ENCODE measurements at places on chromosomes 12 and 14.

DNA sequence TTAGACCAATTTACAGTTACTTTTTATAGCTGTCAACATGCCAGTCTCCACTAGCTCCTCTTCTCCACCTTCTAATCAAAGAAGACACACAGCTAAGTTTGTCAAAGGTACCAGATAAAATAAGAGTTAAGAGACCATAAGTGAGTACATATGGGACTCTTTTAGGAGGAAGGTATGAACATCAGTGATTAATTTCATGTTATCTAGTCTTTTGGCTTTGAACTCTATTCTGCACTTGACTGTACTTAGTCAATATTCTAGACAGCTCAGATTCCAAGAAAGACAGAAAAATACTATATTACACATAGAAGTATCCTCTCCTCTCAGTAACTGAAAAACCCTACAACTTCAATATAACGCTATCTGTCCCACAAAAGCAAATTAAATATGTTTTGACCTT, 28.1 kb downstream of the CAPRIN2 start:
- DNase-seq: no peak

DNA sequence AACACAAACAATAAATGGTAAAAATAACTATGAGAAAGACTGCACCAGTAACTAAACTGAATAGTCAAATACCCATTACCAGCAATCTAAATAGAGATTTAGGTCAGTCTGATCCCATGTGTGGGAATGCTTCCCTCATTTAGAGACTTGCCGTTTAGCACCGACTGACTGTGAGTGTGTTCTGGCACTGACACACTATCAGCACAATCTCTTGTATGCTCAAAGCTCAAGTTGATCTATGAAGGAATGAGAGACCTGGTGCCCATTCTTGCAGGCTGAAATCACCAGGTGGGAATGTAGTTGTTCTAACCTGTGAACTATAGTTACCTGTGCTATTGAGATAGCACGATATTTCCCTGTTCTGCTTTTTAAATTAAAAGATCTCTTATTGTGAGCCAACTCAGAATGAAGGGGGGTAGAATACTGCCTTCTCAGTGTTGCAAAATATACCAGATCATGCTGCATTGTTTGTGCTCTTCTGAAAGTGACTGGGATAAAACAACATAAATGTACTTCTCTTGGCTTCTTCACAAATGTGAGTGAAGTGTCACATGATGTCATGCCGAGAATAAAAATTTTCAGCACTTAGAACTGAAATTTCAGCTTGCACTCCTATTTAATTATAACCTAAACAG, 99.6 kb downstream of the LIN7A start:
- no peak for DNase-seq

DNA sequence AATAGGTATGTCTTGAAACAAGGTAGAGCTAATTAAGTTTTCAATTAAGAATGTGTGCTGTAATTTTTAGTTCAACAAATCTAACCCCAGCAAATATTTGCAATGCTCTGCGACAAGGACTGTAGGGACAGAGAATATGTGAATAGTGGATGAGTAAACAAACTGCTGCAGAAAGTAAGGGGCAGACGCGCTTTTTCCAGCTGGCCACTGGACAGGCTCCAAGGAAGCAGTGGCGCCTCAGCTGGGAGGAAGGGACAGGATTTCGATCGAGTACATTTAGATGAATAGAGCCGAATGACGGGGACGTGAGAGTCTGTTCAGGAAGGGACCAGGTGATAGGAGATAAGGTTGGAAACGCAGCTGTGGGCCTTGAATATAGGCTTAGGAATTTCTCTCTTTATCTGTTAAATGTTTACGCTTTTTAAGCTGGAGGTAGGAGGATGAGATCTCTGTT, 69.3 kb downstream of the ELK3 start:
- DNase-seq: no peak

- DNase-seq: no peak
Measured at GRCh38 chr14:24818058-24818822, 184.2 kb upstream of the GZMB start.

GRCh38 chr14:99242238-99242637, 29.8 kb downstream of the BCL11B start:
- no peak for DNase-seq

- no peak for DNase-seq
Measured at GRCh38 chr12:89185181-89185580, 167.1 kb downstream of the DUSP6 start.

DNA sequence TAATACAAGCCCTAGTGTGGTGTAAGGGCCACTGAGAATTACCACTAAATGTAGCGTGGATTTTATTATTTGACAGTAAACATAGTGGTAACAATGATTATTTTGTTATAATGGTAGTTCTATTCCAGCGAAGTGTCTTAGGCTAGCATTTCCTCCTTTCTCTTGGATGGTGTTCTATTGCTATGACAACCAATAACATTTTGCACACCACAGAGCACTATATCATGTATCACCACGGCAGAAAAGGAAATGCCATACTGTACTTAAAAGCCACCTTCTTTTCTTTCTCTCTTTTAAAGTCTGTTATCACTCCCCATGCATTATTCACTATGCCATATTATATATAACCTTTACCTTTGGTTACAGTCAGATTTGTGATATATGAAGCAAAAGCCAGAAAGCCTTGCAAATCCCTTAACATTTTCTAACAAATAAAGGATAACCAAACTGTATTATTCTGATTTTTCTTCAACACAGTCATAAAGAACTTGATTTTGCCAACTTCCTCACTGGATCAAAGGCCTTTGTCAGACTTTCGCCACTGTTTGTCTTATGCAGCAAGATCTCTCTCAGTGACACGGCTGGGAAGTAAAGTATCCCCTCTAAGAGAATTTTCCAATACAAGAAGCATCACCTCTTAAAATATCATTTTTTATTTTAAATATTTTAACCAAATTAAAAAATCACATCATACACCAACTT, 195.8 kb downstream of the FOXN3 start:
- no peak for DNase-seq

- DNase-seq: no peak
Measured at GRCh38 chr12:93016752-93017350, 87.8 kb upstream of the EEA1 start.

- DNase-seq: no peak
Measured at GRCh38 chr12:1657688-1658087, 28.7 kb downstream of the WNT5B start.

DNA sequence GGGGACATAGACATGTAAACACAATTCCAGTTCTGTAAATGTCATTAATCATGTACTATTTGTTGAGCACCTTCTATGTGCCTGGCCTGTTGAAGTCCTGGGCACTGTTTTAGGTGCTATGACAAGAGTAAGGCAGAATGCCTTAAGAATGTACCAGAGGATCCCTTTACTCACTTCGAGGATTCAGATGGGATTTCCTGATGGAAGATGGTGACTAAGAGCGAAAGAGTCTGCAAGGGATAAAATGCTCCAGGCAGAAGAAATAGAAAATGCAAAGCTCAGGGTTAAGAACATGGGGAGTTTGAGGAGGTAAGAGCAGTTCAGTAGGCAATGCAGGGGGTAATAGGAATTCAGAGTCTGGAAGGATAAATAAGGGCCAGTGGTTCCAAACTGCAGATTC, 671.3 kb upstream of the TBX3 start:
- no peak for DNase-seq

GRCh38 chr12:119645535-119646059, 22.3 kb upstream of the PRKAB1 start:
- no peak for DNase-seq

- no peak for DNase-seq
Measured at GRCh38 chr14:56004786-56005185, 113.4 kb upstream of the PELI2 start.

DNA sequence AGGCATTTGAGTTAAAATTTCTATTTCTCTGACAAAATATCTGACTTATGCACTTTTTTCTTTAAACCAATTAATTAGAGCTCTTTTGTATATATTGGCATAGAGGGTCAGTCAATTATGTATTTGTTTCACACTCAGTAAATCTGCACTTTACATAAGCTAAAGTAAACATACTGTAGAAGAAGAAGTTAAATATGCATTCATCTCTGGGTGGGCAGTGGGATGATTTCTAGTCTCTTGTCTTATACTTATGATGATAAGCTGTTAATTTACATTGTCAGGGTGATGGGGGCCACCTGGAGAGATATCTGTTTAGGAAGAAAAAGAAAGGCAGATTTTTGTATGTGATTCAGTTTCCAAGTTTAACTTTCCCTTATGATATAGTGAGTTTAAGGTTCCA, 330.8 kb downstream of the IPO8 start:
- DNase-seq: no peak

DNA sequence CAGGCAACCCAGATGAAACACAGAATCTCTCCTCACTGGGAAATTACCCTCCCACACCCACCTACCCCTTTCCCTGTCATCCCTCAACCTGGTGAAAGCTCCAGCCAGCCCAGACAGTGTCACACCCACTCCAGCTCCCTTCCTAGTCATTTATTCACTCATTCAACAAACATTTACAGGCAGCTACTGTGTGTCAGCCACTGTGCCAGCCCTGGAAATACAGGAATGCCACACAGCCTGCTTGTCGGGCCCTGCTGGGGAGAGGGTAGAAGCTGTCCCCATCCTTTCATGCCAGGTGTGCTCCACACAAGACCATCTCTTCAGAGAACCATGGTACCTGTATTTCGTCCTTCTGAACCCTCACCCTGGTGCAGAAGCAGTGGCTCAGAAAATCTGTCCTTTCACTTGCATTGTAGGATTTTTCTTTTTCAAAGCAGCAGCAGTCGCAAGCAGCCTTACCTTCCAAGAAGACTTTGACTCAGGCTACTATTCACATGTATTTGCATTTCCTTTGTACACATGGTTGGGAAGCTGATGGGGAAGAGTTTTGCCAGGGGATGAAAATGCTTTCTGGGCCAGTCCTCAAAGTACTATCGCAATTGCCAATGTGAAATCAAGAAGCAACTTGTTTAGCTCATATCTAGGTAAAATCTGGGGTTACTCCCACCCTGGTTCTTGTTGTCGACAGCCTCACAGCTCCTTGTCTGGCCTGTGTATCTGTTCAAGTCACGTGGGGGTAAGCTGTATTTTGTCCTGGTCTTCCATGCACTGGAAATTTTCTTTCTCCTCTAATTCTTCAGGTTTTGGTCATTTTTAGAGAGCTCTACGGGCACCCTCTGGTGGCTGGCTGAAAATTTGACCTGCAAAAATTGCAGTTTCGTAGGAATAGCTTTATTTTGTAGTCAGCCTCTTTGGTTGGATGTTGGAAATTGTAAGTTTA, 147.4 kb upstream of the EGLN3 start:
- no peak for DNase-seq

DNA sequence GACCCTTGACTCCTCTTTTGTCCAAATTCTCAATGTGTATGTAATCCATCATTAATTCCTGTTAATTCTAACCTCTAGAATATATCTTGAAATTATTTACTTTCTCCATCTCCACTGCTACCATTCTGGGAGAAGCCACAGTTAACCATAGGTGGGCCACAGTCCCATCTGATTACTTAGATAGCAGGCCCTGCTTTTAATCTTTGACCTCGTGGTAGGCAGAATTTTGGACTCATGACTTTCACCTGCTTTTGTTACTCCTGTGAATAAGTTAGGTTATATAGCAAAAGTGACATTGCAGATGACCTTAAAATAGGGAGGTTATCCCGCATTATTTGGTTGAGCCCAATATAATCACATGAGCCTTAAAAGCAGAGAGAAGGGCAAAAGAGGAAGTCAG, 264.2 kb downstream of the GPHN start:
- no peak for DNase-seq

DNA sequence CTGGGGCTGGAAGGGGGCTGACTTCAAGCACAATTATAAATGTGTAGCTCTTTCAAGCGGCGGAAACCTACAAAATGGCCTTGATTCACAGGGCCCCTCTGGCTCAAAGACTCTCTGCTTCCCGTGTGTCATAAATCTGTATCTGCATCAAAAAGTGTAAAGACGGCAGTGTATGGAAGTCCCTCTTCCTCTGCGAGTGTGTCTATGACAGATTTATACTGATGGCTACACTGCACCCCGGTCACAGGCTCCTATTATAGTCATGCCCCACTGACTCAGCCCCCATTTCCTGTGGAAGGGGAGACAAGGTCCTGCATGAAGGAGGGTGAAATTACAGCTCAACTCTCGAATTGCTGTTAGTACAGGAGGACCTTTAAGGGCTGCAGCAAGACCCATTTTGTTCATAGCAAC, 68.6 kb downstream of the HMGA2 start:
- no peak for DNase-seq

DNA sequence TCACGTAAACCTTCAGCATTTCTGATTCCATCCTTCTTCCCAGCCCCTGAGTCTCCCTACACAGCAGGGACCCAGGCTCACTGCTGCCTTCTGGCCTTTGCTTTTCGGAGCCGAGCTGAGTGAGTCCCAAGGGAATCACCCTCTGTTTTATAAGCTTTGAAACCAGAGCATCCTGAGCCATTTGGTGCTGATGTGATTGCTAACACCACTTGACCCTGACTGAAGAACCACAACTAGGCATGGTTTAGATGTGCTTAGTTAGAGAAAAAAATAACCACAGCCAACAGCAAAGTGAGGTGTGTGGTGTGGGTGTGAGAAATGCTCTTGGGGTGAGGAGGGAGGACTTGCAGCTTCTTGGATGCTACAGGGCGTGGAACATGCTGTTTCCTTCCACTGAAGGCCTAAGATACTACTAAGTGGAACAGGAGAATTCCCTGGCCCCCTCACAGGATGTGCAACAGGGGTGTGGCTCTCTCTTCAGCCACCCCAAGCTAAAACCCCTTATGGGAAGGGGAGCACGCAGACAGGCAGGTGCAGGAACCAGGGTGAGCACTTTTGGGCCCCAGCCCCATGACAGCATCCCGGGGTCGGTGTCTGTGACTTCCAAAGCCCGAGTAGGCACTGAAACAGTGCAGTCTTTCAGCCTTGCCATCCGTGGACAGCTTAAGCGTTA, at the start of gene TC2N:
TC2N (minus strand) TSS at position 221 of the 673 bp plus-strand sequence. CDS start 53,767 bp downstream, outside the sequence.
- DNase-seq: no peak

GRCh38 chr12:52814710-52815155, 817 bp upstream of the KRT4 start:
- no peak for DNase-seq

DNA sequence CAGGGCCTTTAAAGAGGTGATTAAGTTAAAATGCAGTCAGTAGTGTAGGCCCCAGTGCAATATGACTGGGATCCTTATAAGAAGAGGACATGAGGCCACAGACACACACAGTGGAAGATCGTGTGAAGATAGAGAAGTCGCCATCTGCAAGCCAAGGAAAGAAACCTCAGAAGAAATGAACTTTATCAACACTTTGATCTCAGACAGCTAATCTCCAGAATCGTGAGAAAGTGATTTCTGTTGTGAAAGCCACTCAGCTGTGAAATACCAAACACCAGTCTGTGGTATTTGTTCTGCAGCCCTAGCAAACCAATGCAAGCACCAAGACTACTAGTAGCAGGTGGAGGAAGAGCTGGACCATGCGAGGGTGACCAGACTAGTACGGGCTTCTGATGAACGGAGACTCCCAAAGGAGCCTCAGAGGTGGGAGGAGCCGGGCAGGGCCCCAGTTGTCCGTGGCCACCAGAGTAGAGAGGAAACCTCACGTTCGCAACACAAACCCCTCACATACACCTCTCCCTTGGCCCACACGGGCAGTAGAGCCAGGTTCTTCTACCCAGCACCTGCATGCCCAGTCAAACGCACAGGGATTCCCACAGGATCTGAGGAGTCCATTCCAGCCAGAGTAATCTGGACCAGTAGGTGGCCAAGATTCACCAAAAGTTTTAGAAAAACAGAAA, 243.0 kb downstream of the TTC8 start:
- no peak for DNase-seq
